Endothelial cell (in vitro differentiated cells): ENCODE measurements at places on chromosomes 12 and 14. TPM values are rescaled to one million over a fixed set of nuclear protein-coding genes. Genes with fewer than 3 reads are reported as not detected.

DNA sequence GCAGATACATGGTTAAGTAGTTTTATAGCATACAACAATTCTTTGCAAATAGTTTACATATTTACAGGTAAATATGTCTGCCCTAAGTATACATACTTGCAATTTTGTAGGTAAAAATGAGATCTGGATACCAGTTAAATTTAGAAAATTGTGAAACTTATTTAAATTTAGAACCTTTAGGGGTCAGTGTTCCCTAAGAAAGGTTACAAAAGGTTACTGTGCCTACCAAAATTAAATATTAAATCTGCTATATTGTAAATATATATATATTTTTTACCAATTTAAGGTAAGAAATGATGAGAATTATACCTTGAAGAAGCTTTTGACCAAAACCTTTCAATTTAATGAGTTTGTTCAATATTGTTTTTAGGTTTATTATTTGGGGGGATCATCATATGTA lies 54.0 kb downstream of the MIPOL1 start:
- DNase-seq = no peak

GRCh38 chr14:76376409-76376877 lies 506 bp downstream of the ESRRB start:
- DNase-seq = no peak

AKAP3 gene
- total RNA-seq = 1.8 TPM

DNA sequence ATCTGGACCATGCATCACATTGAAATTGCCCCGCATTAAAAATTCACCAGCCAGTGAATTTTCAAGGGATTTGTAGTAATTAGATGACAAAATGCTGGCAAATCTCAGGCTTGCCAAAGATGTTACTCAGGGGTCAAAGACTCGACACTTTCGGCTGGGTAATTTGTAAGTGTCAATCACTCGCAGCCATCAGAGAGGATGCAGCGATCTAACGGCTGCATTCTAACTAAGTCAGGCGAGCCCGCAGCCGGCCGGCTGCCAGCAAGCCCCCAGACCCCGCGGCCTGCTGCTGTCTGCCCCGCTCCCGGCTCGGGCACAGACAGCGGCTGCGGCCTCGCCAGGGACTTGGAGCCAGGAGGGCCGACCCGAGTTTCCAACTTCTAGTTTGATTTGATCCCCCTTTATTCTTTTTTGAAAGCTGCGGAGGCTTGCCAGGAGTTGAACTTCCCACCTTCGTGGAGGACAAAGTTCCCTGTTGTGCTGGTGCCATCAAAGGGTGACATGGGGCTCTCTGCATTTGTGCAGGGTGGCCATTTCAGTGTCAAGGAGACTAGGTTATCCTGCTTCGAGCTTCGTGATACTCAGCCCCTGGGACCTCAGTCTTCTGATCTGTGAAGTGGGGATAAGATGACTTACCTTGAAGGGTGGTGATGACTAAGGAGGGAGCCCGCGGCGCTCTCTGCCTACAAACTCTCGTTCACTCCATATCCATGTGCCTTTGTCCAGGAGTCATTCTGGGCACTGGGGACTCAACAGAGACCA lies 169.9 kb downstream of the RBM19 start:
- DNase-seq = no peak

GRCh38 chr14:88516861-88517357 lies 37.9 kb downstream of the PTPN21 start:
- DNase-seq = no peak

GRCh38 chr12:34348836-34349672 lies 326.8 kb downstream of the ALG10 start:
- no peak for DNase-seq

GARIN6 gene
- not detected for total RNA-seq
